ENCODE measurements at places on chromosomes 3 and 15.

- no peak for DNase-seq
Measured at GRCh38 chr3:160641665-160642309, 35.2 kb upstream of the ARL14 start.

GRCh38 chr15:34821831-34822230, 26.5 kb upstream of the ACTC1 start:
- no peak for DNase-seq

DNA sequence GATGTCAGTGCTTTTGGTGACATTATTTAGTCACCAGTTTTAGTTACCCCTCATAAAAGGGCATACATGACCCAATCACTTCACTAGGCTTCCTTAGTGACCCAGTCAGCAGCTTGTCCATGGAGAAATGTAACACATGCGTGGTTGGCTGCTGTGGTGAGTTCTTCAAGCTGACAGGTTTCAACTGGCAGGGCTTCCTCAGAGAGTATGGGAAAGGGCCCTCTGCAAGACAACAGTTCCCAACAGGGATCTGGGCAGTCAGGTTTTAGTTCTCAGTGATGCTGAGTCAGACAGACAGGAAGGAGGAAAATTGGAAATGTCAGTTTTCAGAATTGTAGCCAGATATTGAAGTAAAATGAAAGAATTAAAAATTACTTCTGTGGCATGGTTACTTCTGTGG, 282.5 kb downstream of the TBL1XR1 start:
- DNase-seq = no peak

DNA sequence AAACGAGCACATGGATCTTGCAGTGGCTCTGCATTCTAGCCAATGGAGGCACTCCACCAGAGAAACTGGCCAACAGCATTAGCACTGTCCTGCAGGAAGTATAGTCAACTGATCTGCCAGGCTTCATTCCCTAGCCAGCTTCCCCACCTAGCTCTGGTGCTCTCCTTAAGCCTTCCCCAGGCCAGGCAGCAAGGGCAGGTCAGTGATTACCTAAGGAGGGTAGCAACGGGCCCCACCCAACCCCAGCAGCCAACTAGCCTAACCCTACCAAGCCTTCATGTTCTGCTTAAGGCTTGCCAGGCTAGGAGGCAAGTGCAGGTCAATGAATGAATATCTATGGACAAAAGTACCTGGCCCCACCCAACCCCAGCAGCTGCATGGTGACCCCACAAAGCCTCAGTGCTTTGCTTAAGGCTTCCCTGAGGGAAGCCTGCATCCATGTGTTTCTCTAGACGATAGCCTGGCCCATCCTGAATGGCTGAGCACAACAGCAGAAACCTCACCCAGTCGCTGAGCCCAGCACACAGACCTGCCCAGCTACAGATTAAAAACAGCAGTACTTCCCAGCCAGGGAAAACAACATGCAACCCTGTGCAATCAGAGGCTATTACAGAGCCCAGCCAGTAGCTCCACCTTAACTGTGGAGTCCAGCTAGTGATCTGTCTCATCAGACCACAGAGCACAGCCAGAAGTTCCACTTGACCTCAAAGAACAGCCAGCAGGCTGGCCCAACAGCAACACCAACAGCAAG, 28.5 kb downstream of the THBS1 start:
- no peak for DNase-seq

- no peak for DNase-seq
Measured at GRCh38 chr3:52645549-52645948, 40.2 kb downstream of the PBRM1 start.
